ENCODE measurements at places on chromosomes 12 and 14.

- no peak for DNase-seq
These were observed 371.7 kb downstream of the RGS6 start for GRCh38 chr14:72303930-72304329.

- DNase-seq, result no peak
These were observed 10.7 kb downstream of the BICD1 start for GRCh38 chr12:32117316-32117715.

DNA sequence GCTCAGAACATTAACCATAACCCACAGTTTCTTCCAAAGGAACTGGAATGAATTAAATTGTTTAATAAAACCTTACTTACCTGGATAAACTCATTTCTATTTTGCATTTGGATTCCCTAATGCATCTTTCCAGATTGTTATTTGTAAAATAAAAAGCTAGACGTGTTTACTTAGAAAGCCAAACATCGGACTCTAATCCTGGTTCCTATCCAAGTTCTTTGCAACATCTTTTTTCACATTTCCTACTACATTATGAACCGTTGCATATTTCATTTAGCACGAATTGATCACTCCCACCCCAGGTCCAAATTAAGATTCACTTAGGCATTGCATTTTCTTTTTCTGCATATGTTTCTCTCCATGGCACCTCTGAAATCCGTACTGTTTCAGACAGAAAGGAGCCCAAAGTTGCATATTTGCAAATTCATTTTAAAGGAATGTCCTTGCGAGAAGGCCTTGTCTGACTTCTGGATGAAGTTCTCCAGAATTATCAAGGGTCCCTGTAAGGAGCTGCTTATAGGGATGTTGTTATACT lies 164.4 kb upstream of the GSC start:
- no peak for DNase-seq

DNA sequence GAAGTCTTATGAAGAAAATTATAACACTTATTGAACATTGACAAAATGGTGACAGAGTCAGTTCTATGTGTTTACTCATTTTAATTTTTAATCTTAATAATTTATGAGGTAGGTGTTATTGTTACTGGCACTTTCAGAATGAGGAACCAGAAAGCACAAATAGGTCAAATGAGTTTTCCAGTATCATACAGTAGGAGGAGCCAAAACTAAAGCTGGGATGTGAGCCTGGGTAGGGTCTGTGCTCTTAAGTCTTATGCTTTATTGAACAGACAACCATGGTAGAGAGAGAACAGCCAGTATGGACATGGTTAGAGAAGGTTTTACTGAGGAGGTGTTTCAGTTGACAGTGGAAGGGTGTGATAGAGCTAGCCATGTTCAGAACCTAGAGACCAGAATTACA lies 775.7 kb downstream of the TMTC2 start:
- no peak for DNase-seq

DNA sequence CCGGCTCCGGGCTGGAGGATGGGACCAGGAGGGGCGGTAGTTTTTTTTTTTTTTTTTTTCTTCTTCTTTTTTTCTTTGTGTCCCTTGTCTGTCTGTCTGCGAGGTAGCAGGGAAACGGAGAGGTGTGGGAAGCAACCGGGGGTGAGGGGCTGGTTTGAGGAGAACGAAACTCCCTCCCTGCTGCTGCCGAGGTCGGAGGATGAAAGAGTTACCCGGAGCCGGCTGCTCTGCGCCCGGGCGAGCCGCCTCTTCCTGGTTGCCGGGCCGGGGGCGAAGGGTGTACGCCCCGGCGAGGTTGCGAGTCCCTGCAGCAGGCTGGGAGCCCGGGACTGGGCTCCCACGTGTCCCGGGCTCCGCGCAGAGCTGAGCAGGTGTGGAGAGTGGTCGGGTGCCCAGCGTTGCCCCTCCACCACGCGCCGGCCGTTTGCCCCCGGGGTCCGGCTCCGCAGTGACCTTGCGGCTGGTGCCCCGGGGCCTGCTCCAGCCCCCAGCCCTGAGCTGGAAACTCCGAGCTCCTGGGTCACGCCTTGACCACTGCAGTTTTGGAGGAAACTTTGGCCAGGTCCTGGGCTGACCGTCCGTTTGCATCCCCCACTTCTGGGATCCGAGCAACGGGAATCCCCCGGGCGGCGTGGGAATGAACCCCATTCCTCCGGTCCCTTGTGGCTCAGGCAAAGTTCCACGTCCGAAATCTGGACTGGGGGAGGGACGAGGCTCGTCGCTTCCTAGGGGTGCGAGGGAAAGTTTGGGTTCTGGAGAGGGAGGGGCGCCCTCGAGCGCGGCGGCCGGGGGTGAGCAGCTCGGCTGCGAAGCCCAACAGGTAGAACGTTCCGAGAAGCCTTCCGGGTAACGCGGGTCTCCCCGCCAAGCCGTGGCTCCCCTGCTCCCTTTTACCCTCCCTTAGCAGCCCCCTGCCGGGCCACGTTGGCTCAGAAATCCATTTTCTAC lies 1.3 kb downstream of the CHST11 start:
- peak; percentile 73 for DNase-seq

DNA sequence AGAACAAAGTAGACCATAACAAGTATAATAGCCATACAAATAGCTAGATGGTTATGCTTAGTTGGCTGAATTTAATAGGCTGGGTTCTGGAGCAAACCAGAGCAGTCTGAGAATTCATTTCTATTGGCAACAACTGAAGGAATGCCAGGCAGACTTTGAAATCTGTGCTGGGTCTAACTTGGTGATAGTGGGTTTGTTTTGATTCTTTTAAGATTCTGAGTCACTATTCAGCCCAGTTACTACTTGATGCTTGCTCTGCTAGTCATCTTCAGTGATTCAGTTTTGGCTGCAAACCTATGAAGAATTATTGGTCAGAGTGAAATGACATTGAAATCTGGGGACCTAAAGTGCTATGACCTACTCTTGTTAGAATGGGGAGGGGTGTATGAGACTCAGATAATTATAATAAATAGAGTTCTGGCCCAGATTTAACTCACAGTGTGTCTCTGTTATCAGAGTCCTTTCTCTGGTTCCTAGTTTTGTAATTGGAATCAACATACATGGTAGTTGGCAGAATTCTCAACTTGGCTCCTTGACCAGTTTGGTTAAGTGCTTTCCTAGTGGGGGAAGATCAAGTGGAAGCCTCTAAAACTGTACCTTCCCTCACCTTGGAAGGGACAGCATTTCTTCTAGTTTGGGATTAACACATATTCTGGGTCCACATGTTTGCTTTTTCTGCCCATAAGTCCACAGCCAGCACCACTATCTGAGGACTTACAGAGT lies 43.5 kb downstream of the MNAT1 start:
- DNase-seq, result no peak

DNA sequence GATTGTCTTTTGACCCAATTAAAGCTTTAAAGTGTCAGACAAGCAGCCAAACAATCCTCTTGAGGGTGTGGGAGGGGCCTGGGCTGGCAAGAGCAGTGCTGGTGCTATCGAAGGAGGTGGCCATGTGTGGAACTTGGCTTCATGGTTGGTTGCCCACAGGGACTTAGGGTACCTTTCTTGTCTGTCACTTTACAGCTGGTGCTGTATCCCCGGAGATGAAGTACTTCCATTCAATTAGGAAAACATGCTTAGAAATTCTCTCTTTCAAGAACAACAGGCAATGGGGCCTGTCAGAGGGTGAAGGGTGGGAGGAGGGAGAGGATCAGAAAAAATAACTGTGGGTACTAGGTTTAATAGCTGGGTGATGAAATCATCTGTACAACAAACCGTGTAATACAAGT lies 86.5 kb downstream of the DAAM1 start:
- DNase-seq, result peak; percentile 15

- no peak for DNase-seq
These were observed 38.3 kb downstream of the TTLL5 start for GRCh38 chr14:75699331-75699730.

- DNase-seq, result peak; percentile 63
These were observed 612 bp upstream of the FOXN3 start for GRCh38 chr14:89417465-89418225.

- no peak for DNase-seq
These were observed 11.5 kb upstream of the KRT80 start for GRCh38 chr12:52203079-52203921.

Data from CD4-positive, alpha-beta T cell treated with Interleukin-17A for 4 hours (primary cell).